ENCODE measurements at places on chromosomes 4 and X.

DNA sequence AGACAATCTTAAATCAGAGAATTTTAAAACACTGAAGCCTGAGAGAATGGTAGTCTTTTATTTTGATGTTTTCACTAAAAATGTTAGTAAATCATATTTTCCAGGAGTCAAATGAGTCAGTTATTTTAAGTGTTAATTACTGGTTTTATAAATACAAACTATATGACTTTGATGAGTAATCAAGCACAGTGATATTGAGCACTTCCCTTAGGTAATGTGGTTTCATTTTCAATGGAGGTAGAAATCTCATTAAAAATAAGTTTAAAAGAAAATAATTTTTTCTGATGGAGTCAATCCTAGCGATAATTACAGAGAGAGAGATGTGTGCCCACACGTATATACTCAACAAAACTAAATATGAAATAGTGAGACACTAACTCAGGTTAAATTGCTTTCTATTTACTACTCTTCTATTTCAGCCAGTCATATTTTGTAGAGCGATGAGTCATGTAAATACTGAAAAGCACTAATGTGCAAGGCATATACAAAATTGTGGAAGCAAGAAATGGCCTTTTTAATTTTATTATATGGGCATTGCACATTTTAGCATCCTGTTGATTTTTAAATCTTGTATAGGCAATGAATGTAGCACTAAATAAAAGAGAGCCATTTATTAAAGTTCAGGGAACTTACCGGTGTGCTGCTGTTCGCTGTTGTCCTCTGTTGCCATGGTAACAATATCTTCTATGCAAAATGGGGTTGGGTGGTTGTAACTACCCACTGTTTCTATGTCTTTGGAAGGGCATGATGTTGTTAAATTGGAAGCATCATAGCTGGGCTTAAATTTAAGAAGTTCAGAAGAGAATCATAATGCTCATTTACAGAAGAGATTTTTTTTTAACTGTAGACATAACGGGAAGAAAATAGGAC, 513.7 kb downstream of the TLL1 start:
- no peak for DNase-seq

DNA sequence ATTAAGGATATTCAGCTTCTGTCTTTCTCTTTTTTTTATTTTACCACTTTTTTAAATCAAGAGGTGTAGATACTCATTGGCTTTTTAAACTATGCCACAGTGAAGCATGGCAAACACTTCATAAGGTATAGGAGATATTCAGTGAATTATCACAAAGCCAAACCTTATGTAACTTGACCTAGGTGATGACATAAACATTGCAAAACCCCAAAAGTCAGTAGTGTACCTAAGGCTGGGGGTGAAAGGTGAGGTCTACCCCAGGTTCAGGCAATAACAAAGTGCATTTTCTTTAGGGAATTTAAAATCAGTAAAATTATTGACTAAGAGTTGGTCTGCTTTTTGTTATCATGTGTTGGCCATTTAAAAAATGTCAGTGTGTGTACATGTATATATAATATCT, 39.1 kb downstream of the CDKL5 start:
- no peak for DNase-seq

DNA sequence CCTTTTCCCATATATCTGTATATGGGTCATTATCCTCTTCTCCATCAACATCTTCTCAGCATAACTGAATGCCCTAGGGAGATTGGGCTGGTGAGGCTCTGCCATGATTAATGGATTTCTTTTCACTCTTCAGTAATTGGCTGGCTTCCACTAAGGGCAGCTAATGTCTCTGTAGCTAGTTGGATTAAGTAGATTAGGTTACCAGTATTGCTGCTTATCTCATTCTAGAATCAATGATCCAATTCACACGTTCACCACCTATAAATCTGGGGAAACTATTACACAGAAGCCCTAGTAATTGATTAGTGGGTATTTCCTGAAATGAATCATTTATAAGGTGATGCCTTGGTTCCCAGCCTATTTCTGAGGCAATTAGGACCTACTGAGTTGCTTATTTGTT, 94.8 kb downstream of the KDR start:
- DNase-seq = no peak

- no peak for DNase-seq
These were observed 22.2 kb downstream of the KANTR start for GRCh38 chrX:53116101-53116500.

DNA sequence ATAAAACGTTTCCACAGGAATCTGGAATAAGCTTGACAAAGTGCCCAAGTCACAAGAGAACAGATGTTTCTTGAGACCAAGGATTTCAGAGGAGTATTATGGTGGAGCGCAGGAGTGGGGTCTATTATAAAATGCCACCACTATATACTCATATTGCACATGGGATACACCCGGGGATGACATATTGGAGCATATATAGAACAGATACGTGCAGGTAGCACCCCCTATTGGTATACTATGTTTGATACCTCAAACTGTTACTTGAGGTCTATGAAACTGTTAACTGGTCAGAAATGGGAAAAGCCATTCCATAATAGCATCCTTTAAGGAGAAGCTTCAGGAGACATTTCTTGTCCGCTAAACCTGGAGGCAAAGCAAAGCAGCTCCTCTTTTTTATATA, 86.0 kb downstream of the PCYT1B start:
- DNase-seq = no peak

- DNase-seq = no peak
These were observed 39.3 kb downstream of the TMEM150C start for GRCh38 chr4:82522472-82522871.

- no peak for DNase-seq
These were observed 54.6 kb upstream of the PARM1 start for GRCh38 chr4:74878323-74878722.

GRCh38 chr4:60133375-60133774, 1066.8 kb upstream of the ADGRL3 start:
- DNase-seq = no peak

GRCh38 chrX:115330498-115331168, 41.1 kb downstream of the LUZP4 start:
- no peak for DNase-seq

DNA sequence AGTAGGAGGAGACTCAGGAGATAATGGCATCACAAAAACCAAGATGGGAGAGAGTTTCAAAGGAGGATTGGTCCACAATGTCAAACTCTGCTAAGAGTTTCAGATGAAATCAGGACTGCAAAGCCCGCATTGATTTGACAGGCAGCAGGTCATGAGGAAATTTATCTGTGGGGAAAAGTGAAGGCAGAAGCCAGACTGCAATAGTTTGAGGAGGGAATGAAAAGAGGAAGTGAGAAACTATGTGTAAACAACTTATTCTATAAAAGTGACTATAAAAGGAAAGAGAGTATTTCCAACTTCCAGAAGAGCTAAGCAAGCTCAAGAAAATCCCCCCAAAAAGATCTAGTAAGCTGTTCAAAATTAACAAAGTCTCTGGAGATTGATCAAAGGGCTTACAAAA, 66.3 kb upstream of the DGKK start:
- no peak for DNase-seq

DNA sequence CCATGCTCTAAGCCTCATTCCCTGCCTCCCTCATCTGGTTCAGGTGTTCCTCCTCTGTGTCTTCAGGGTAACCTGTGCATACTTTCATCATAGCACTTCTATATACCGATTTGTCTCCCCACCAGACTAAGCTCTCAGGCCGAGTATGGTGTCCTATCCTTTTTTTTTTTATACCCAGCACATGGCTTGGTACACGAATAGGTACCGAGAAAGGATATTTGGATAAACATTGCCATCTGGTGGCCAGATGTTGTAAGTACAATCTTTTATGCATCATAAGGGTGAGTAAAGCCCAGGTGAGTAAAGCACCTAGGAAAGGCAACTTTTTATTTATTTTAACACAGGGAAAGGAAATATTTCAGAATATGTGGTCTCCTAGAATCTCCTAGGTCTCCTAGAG, 68.4 kb downstream of the MID2 start:
- DNase-seq = no peak

DNA sequence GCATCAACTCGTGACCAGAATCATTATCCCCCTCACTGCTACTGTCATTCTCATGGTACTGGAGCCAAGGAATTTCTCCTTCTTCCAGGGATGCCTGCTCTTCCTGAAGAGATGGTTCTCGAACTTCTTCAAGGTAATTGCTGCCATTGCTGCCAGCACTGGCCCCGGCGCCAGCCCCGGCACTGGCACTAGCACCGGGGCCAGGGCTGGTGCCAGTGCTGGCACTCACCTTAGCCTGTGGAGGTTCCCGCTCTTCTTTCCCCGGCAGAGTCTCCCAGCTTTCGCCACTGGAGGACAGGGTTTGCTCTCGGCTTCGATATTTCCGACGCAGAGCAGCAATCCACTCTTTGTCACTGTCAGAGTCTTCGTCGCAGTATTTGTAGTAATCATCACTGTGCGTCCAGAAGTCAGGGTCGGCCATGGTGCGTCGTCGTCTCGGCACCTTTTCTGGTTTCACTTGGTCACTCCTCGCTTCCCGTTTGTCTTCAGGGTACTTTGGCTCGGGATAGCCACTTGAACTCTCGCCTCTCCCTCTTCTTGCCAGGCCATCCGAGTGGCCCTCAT, 3.4 kb downstream of the PJA1 start:
- no peak for DNase-seq

- no peak for DNase-seq
These were observed 9.5 kb downstream of the HPGDS start for GRCh38 chr4:94332983-94333590.

DNA sequence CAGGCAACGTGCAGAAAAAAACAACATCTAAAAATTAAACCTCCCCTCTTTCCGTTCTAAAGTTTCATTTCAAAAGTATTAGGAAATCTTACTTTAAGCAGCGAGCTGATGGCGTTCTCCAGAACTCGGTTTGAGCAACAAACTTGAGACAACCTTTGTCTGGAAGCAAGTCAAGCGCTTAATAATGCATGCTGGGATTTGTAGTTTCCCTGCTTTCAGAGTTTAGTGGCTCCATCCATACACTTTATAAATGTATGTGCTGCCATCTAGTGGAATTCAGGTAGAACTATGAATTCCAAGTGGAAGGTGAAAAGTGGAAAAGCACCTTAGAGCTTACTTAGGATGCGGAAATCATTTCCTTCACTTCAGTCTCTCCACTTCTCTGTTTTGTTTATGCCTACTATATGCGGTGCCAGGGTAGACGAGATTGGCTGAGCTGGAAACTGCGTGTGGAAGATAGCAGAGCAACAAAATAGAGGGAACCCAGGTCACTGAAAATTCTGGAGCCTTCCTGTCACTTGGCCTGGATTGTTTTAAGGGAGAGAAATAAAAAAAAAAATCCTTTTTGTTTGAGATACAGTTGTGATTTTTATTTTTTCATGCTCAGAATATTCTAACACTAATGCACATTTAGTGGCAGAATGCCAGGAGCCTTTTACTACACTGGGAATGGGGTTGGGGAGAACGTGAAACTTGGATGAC, at the start of gene BDH2:
Gene BDH2, minus strand, starts transcription at position 144 of the 702 bp plus-strand sequence. CDS start 3,580 bp downstream, outside the sequence.
- peak; percentile 31 for DNase-seq

DNA sequence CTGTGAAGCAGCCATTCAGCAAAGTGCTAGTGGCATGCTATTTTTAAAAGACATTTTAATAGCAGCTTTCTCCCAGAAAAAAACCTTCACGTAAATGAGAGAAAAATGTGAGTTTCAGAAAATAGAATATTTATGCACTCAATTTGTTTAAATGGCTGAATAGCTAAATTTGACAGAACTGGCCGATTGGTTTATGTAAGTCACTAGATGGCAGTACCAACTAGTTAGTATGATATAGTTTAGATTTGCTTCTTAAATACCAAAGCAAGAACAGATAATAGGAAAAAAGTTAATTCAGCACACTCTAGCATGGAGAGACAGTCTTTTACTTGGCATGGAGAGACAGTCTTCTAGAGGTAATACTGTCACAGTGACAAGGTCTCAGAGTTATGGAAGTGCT, 250.1 kb downstream of the SNCA start:
- DNase-seq = no peak

Measured in T-helper 22 cell (primary cell).